ENCODE measurements at places on chromosomes 3 and 15. TPM values are rescaled to one million over a fixed set of nuclear protein-coding genes. Genes with fewer than 3 reads are reported as not detected.

- DNase-seq, result no peak
These were observed 242.2 kb downstream of the ABHD5 start for GRCh38 chr3:43932921-43933320.

GOLGA6L9 gene
- polyA plus RNA-seq, result 30.7 TPM

GRCh38 chr3:112345681-112346080 is 12.7 kb downstream of the CD200 start:
- DNase-seq, result no peak

DNA sequence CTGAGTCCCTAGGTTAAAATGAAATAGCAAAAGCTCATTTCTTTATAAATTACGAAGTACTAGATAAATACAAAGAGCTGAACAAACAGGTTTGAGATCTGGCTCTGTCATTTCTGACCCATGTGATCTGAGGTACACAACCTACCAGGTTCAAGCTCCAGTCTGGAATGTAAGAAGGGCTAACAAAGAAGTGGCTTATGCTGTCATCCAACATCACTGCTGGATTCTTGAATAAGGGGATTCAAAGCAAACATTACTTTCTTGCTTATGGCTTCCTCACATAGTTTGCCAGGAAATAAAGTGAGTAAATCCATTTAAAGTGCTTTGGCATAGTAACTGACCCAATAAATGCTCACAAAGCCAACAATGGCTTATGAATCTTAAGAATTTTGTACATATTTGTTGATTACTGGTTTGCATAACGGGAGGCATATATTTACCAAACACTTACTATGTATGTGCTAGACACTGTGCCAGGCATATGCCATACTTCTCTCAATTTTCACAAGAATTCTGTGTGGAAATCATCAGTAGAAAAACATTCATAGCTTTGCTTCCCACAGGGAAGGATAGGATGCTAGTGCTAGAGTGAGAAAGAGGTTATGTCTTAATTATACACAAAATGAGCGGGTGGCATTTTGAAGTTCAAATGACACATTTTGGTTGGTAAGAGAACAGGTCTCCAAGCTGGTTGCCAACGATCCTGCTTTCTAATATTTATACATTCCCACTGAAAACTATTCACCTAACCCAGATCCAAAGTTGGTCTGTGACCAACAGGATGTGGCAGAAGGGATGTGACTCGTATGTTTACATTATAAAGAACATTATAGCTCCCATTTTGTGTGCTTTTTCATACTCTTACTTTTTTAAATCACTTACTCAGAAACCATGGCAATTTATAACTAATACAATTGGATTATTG is 38.7 kb upstream of the CSPG5 start:
- DNase-seq, result no peak

LHFPL4 gene
- polyA plus RNA-seq, result 0.05 TPM

SYNPR gene
- not detected for polyA plus RNA-seq

DNA sequence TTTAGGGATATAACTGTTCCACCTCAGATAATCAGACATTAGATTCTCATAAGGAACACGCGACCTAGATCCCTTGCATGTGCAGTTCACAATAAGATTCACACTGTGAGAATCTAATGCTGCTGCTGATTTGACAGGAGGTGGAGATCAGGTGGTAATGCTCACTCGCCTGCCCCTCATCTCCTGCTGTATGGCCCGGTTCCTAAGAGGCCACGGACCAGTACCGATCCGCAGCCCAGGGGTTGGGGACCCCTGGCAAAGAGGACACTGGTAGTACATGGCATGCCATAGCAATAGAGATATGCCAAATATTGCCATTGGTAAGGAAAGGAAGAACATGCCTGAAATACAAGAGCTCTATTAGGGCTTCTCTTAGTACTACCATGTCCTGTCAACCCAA is 59.7 kb downstream of the LSM3 start:
- no peak for DNase-seq

MEGF11 gene
- polyA plus RNA-seq, result 3.9 TPM

CCNB2 gene
- polyA plus RNA-seq, result 61.4 TPM

TOPAZ1 gene
- not detected for polyA plus RNA-seq

GOLGA8J gene
- 2.9 TPM for polyA plus RNA-seq

ZNF774 gene
- 5.4 TPM for polyA plus RNA-seq

DNA sequence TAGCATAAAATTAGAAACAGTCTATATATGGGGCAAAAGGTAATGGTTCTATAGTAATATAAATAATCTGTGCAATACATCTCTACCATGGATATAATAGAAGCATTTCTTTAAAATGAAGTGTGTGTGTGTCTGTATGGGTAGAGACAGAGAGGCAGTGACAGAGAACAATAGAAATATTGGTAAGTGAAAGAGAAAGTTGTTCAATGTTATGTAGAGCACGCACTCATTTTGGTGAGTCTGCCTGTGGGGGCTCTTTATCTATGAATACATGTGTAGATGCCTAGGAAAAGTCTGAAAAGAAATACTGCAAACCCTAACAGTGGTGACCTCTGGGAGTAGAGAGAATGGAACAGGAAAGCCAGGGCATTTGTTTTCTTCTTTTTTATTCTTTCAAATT is 182.6 kb downstream of the STAC start:
- no peak for DNase-seq

DNA sequence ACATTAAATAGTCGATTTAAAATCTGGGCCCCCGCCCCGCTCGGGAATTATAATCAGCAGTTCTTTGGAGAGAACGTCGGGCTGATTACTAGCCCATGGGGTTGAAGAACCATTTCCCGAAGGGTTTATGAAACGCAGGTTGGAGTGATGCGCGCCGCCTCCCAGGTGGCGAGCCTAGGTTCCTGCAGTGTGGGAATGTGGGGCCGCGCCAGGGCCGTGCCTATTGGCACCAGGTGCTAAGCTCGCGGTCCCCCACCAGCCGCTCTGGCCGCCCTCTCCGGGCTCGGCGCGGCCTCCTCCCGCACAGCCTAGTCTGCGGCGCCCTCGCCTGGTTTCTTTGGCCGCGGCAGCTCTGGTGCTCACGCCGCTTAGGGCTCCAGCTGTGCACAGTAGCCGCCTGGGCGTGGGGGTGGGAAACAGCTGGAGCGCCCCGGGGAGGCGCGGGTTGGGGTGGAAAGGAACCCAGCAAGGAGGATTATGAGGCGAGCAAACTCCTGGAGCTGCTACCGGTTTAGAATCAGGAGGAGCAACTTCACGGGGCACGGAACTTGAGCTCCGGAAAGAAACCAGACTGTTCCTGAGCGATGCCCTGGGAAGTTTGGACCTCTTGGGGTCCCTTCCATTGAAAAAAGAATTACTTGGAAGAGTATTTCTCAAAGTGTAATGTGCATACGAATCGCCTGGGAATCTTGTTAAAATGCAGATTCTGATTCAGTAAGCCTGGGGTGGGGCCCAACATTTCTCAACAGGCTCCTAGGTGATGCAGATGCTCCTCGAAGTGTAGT is 5.6 kb upstream of the MECOM start:
- peak; percentile 82 for DNase-seq

DNA sequence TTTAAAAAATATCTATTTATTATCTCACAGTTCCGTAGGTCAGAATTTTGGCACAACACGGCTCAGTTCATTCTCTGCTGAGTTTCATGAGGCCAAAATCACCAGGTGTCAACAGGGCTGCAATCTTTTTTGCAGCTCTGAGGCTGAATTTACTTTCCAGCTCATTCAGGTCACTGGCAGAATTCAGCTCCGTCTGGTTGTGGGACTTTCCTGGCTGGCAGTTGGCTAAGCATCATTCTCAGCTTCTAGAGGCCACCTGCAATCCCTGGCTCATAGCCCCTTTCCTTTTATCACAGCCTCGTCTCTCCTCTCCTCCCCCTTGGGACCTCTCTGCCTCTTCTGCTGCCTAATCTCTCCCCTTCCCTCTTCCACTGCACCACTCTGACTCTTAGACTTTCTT is 174.0 kb upstream of the WNT5A start:
- DNase-seq, result no peak

- DNase-seq, result no peak
These were observed 152.4 kb upstream of the FRMD4B start for GRCh38 chr3:69538281-69538680.

DNA sequence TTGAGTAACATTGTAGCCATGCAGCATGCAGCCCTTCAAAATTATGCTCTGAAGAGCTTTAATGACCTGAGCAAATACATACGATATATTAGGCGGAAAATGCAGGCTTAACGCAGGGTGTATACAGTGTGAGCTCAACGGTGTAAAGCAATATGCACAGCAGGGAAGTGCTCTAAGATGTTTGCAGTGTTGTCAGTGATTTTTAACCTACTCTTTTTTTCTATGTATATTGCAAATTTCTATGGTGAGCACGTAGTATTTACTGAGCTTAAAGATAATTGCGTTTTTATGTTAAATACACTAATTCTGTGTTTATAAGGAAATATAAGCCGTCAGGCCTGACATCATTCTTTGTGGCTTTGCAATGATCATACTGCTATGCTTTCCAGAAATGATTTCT is 42.1 kb downstream of the DGKG start:
- no peak for DNase-seq

DNA sequence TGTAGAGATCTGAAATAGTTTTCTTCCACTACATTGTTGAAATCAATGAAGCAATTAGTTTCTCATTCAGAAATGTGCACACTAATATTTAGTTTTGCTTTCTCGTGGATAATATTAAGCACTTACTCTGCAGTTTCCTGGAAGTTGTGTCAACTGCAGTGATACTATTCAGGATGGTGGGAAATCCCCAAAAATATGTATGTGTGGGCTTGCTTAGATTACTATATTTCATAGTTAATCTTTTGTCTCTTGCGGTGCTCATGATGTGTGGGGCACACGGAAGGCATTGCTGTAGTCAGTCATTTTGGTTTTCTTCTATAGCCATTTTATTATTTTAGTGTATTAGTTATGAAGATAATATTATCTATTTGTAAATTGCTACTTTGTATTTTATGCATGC is 19.7 kb downstream of the RAB11A start:
- DNase-seq, result no peak

CD200 gene
- polyA plus RNA-seq, result 41.6 TPM

DNA sequence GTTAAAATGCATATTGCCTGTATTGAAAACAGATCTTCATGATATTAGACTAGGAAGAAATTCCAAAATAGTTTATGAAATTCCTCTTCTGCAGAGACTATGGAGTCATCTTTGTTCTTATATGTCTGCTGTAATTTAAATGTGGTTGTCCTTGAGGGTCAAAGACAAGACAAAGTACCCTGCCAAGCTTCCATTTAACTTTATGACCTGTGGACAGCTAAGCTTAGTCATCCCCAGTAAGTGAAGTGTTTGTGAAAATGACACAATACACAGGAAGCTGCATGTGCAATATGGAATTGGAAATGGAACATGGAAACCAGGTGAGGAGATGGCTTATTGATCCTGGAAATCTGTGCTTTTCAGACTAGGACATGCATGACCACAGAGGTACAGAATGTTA is 68.5 kb upstream of the GBE1 start:
- no peak for DNase-seq

TAGLN3 gene
- polyA plus RNA-seq, result 2.3 TPM

DNA sequence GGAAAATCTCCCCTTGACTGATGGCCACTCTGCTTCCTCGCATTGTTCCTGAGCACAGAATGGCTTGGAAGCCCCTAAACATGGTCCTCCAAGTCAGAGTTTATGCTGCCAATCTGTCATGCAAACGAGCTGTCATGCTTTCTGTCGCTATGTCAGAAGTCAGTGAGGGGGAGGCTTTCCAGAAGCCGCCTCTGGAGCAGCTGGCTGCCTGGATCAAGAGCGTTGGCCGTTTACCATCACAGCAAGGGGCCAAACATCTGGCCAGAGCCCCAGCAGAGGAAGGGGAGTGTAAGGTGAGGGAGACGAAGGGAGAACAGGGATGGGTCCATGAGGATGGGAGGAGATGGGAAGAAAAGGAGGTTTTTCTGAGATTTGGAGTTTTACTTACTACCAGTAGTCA is 372.6 kb upstream of the NR2F2 start:
- no peak for DNase-seq

TRH gene
- 0.12 TPM for polyA plus RNA-seq

ARPP21 gene
- polyA plus RNA-seq, result 1.3 TPM

GRCh38 chr15:83192742-83193141 is 14.9 kb downstream of the HDGFL3 start:
- DNase-seq, result no peak

MAPK6 gene
- 44.5 TPM for polyA plus RNA-seq

NR1I2 gene
- 0.78 TPM for polyA plus RNA-seq

- DNase-seq, result no peak
These were observed 29.6 kb upstream of the SECISBP2L start for GRCh38 chr15:49075881-49076280.

GRCh38 chr15:82805994-82806406 is at the start of gene FSD2:
TSS of gene FSD2 (minus strand) at chr15:82806069. CDS start at chr15:82787390, 18,679 bp downstream.
- DNase-seq, result peak; percentile 26

GRCh38 chr3:171972871-171973348 is 66.5 kb upstream of the FNDC3B start:
- no peak for DNase-seq

- no peak for DNase-seq
These were observed at the start of gene CACNA1D for GRCh38 chr3:53493963-53494791. TSS of gene CACNA1D (plus strand) at chr3:53494611. CDS start at chr3:53495167, 556 bp downstream.

RPN1 gene
- 203 TPM for polyA plus RNA-seq

ARHGEF26 gene
- polyA plus RNA-seq, result 20.1 TPM

DNA sequence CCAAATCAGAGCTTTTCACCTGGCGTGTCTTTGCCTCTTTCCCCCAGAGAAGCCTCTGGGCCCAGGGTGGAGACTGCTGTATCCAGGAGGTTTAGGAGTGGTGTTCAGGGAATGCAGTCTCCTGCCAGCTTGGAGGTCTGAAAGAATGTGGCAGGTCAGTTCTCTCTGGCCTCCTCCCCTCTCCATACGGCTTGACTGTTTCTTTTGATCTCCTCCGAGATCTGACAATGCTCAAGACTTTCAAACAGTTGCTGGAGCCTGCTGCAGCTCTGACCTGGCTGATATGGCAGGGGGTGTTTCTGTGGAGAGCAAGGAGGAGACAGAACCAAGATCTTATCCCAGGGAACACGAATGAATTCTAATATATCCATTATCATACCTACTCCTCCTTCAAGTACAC is 24.7 kb upstream of the TM4SF4 start:
- no peak for DNase-seq

DNA sequence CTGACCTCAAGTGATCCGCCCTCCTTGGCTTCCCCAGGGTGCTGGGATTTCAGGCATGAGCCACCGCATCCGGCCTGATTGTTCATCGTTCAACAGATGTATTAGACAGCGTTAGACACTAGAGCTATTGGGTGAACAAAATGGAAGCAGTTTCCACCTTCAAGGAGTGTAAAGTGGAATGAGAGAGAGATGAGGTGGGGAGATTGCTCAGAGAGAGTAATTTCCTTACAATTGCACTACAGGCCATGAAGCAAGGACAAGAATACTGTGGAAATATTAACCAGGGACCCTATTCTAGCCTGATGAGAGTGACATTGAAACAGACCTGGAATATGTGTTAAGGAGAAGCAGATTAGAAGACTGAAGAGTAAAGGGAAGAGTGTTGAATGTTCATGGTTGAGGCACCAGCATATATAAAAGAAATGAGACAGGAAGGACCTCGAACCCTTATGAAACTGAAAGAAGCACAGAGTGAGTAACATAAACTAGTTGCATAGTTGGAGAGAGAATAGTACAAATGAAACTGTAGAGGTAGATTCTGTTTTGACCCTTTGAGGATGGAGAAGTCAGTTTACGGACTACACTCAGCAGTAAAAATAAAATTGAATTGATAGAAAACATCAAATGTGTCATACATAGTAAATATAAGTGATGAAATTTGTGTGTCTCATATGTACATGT is 7.2 kb downstream of the RTF1 start:
- no peak for DNase-seq

CTDSPL gene
- 102 TPM for polyA plus RNA-seq

CCDC13 gene
- 3.8 TPM for polyA plus RNA-seq

ADAMTS17 gene
- 2.3 TPM for polyA plus RNA-seq

GRCh38 chr3:197580253-197580691 is 24.5 kb upstream of the BDH1 start:
- DNase-seq, result no peak

ADGRG7 gene
- polyA plus RNA-seq, result not detected

SKOR1 gene
- 0.70 TPM for polyA plus RNA-seq

GRCh38 chr15:70066004-70066403 is 31.7 kb downstream of the TLE3 start:
- no peak for DNase-seq

All from left kidney (tissue), 8 donors.